ENCODE measurements at places on chromosomes 3 and 15.

GRCh38 chr3:27632431-27633223 is 89.5 kb downstream of the EOMES start:
- DNase-seq = peak; percentile 28

- peak; percentile 11 for DNase-seq
Measured at GRCh38 chr15:70196372-70197316, 98.9 kb upstream of the TLE3 start.

GRCh38 chr3:184568924-184569829 is 7.6 kb downstream of the EPHB3 start:
- DNase-seq = peak; percentile 9

DNA sequence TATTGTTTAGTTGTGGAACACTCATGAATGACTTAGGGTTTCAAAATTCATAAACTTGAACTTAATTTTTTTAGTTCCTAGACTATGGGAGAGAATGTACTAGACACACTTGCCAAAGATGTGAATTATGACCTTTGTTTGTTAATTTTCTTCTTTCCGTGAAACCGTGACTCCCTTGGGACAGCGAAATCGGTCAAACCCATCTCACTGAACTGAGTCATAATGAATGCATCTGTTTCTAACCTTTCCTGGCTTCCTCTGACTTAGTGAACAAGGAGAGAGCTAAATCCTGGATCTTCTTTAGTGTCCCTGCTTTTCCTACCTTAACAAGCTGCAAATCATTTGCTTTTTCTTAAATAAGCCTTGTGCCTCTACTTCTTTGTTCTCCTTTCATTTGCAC is 85.5 kb downstream of the LARS2 start:
- DNase-seq = no peak

- no peak for DNase-seq
Measured at GRCh38 chr15:48541341-48542278, 103.9 kb downstream of the FBN1 start.

GRCh38 chr3:99639579-99639978 is 1.2 kb downstream of the COL8A1 start:
- no peak for DNase-seq

GRCh38 chr15:70251246-70251990 is 153.7 kb upstream of the TLE3 start:
- no peak for DNase-seq

DNA sequence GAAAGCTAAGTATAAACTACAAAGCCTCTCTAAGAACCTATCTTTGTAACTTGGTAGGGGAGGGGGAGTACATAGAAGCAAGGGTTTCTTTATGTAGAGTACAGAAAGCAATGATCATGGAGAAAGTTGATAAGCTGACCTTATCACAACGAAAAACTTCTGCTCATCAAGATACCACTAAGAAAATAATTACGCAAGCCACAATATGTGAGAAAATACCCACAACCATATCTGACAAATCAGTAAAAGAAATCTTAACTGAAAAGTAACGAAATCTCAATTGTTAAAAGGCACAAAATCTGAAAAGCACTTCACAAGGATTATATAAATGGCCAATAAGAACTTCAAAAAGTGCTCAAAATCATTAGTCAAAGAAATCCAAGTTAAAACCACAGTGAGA is 35.1 kb upstream of the RPS17 start:
- no peak for DNase-seq

All from stimulated activated CD4-positive, alpha-beta T cell treated with anti-CD3 and anti-CD28 coated beads, Interleukin-2, amount 100 ng/mL, for 48 hours (primary cell).